ENCODE measurements at places on chromosomes 16 and 17.

GRCh38 chr17:74512624-74513091 lies 18.6 kb downstream of the CD300LB start:
- peak; percentile 36 for DNase-seq

GRCh38 chr16:50697881-50698767 lies 4.7 kb downstream of the NOD2 start:
- no peak for DNase-seq

DNA sequence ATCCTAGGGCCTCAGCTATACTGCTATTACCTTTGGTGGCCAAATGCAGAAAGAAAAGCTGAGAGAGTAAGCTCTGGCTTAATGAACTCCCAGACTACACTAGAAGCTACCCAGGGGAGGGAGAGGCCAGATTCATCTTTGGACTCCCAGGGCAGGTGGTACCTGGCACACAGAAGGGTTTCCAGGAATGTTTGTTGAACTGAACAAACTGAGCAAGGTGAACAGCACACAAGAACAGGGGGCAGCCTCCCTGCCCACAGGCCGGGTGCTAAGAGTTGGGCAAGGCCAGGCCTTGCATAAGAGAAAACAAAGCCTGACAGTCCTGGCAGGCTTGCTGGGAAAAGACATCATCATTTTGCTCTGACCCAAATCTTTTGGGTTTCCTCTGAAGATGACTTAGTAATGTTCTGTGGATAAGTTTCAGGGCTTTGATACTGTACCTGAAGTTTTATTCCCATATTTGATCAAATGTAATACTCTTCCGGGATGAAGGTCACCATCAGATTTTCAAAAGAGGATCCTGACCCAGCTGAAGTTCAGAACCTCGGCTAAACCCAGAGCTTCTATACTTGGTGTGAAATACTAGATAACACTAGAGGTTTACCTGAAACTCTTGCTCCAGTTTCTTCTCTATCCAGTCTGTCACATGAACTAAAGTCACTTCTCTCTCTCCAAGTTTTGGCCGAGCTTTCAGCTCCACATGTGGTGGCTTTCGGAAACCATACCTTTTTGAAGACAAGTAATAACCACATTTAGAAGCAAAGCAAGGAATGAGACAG lies 20.5 kb upstream of the ERN1 start:
- no peak for DNase-seq

DNA sequence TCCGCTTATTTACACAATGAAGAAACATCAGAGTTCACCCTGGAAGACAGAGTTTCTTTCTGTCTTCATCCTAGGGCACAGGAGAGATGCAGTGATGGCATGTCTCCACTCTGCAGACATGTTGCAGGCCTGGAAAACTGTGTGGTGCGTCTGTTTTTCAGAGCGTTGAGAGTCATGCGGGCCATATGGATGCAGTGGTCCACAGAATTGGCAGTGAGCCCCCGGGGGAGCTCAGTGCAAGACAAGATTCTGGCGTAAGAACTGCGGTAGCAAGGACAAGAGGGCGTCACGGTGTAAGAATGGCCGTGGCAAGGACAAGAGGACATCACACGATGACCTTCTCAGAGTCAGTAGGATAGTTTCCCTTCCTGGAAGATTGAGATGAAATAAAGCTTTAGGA lies 654.0 kb downstream of the MAF start:
- no peak for DNase-seq

DNA sequence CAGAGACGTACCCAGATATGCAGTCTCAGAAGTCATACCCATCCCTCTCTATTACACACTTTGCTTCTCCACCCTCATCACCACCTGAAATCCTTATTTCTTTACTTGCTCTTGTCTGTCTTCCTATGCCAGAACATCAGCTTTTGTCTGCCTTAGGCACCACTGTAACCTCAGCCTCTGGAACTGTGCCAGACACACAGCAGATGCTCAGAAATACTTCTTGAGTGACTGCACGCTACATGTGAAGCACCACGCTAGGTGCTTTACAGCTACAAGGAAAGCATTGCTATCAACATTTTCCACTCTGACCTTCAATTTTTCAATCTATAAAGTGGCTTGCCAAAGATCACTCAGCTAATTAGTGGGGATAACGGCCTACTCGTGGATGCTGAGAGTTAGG lies 226.8 kb downstream of the CHD9NB start:
- no peak for DNase-seq

- DNase-seq = no peak
Measured at GRCh38 chr16:27402964-27403600, 1.1 kb downstream of the IL21R start.

DNA sequence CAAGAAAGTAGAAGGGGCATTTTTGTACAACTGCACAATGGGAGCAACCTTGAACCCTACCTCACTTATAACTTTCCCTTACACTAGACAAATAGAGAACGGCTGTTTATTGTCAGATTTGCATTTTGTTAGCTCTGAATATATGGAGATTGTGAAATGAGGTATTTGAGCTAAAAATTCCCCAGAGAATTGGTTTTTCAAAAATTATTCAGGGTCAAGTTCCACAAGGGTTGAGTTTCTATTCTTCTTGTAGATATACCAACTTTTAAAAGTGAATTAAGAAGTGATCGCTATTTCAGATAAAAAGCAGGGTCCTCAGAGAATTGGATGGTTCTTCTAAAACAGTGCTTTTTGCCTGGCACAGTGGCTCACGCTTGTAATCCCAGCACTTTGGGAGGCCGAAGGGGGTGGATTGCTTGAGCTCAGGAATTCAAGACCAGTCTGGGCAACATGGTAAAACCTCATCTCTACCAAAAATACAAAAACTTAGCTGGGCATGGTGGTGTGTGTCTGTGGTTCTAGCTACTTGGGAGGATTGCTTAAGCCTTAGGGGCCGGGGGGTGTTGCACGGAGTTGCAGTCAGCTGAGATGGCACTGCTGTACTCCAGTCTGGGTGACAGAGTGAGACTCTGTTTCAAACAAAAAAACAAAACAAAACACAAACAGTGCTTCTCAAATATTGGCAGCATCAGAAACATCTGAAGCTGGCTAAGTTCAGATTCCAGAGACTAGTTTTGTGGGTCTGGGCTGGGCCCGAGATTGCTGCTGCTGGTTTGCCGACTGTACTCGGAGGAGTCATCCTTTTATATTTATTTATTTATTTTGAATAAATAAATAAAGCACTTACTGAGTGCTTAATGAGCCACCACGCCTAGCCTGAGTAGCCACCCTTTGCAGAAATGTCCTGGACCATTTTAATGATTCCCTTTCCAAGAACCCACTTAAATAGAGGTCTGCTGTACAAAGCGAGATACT lies 50.9 kb downstream of the PECAM1 start:
- DNase-seq = no peak

DNA sequence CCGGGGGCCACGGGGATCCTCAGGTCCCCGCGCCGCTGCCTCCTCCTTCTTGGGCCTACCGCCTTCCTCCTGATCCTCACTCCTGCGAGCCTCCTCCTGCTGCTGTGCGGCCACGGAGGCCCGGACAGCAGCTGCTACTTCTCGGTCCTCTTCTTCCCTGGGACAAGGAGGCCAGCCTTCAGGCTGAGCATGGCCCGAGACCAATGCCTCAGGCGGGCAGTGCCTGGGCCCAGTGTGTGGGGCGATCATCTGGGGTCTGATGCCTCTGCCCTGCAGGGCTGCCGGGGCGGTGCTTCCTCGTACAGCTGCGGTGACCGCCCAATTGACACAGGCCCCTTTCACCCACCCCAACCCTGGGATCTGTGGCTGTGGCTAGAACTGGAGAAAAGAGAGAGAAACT lies 8.6 kb downstream of the ZNF598 start:
- no peak for DNase-seq

- DNase-seq = no peak
Measured at GRCh38 chr17:78675316-78675616, 98.1 kb upstream of the DNAH17 start.

- DNase-seq = no peak
Measured at GRCh38 chr16:12659871-12660270, 143.8 kb downstream of the CPPED1 start.

GRCh38 chr17:55659661-55660060 lies 63.0 kb downstream of the TMEM100 start:
- no peak for DNase-seq

DNA sequence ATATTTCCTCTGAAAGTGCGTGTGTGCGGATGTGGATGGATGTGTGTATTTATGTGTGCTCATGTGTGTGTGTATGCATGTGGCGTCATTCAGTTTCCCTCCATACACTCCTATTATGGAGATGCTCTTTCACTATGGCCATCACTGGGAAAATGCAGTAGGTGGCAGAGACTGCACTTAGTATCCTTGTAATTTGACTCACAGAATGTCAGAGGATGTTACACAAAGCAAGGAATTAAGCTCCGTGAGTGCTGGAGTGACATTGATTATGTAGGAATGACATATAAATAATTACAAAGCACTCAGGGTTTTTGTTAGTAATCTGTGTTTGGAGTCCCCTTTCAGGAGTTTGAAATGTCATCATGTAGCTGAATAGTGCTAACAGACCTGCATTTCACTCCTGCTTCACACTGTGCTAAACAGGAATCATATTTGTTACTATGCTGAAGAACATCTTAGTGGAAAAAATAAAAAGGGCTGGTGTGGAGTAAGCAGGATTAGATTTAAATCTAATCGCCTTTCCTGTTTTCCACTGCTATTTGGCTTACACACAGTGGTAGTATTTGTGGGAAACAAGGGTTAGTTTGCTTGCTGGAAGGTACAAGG lies 59.6 kb downstream of the HS3ST4 start:
- DNase-seq = no peak

GRCh38 chr17:4838309-4838785 lies 5.2 kb downstream of the MINK1 start:
- DNase-seq = no peak

DNA sequence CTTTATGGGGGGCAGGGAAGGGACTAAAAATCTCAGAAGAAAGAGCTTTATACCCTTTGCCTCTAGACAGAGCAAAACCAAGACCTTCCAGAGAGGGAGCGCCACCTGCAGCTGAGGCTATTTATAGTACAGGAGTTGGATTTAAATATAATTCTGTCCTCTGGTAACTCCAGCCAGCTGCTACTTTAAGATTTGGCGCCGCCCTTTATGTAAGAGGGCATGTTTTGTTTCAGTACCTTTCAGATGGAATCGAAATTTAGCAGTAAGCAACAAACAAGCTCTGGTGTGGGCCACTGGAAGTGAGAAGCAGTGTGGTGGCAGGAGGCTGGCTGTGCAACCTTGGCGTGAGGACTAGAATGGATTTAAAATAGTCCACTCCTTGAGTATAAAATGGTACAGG lies 5.2 kb upstream of the GUCY2D start:
- no peak for DNase-seq

- no peak for DNase-seq
Measured at GRCh38 chr17:82729479-82730260, 5.7 kb upstream of the FN3K start.

- no peak for DNase-seq
Measured at GRCh38 chr17:7712111-7712771, 5.3 kb upstream of the DNAH2 start.

DNA sequence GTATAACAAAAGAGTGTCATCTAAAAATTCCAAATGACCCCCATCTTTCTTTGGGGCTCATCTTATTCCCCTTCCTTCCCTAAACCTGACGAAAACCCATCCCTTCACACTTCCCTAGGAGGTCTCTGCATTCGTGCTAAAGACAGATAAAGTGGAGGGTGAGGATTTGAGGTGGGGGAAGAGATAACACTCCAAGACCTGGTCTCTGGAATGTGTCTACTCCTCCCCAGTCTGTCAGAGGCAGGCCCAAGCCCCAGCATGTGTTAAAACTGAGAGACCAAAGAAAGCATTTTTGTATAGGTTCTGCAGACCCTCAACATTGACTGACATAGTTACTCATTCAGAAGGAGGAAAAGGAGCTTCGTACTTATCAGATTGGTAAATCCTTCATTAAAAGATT lies 11.0 kb upstream of the LHX1 start:
- DNase-seq = no peak

DNA sequence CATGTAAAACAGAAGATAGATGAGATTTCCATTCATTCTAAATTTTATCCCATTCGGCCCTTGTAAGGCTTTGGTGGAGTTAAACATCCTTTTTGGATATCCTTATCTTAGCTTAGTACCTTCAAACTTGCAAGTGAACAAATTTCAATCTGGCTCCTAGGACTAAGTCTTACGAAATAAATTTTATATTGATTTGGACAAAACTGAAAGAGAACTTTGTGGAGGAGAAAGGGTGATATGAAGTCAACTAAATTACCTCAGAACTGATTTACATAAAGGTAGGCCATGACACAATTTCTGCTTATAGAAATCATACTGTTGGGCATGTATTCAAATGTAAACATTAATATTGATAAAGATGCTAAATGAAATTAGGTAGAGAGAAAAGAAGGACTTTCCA lies 175.3 kb upstream of the C17orf78 start:
- no peak for DNase-seq

DNA sequence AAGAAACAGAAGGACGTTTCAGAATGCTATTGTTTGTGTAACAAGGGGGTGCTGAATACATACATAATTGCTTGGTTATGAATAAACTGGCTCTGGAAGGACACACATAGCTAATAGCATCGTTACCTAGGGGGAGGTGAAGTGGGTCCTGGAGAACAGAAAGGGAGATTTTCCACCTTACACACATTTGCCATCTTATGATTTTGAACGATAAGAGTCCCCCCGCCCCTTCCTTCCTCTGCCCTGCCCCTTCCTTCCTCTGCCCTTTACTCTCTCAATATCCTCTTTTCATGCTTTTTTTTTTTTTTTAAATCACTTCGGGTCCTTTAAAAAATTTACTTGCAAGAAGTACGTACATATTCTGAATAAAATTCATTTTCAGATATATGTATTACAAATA lies 902 bp upstream of the DHRS7B start:
- DNase-seq = no peak

- DNase-seq = no peak
Measured at GRCh38 chr16:2981899-2982250, 1.6 kb upstream of the PKMYT1 start.

- no peak for DNase-seq
Measured at GRCh38 chr17:12227547-12227946, 206.9 kb downstream of the MAP2K4 start.

DNA sequence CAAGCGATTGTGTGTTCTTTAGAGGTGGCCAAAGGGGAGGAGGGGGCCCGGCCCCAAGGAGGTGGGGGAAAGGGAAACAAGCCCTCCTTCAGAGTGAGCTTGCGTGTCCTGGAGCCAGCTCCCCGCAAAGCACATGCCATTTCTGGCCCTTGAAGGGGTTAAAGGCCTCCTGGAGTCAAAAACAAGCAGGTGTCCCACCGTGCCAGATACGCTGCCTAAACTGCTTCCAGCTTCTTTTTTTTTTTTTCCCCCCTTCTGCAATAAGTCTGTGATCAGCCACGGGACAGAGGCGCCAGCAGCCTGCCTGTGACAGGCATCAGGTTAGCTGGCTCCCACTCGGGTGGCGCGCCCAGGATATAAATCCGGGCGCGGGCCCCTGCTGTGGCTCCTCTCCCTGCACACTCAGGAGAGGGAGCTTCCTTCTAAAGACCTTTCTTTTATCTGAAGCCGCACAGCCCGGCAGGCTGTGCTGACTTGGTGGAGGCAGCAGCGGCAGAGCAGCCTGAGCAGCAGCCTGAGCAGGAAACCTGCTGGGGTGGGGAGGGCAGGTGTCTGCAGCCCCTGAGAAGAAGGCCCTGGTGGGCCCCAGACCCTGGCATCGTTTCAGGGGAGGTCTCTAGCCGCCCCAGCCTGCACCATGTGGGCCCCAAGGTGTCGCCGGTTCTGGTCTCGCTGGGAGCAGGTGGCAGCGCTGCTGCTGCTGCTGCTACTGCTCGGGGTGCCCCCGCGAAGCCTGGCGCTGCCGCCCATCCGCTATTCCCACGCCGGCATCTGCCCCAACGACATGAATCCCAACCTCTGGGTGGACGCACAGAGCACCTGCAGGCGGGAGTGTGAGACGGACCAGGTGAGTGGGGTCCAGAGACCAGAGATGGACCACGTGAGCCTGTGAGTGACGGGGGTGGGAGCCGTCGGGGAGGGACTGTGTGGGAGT lies at the start of gene WFIKKN2:
Gene WFIKKN2, plus strand, starts transcription at position 286 of the 934 bp plus-strand sequence. Its CDS starts 352 bp downstream, at position 638.
- no peak for DNase-seq

GRCh38 chr17:59038734-59039133 lies 67.9 kb downstream of the TRIM37 start:
- no peak for DNase-seq
